ENCODE measurements at places on chromosomes 2 and 18. TPM values are rescaled to one million over a fixed set of nuclear protein-coding genes. Genes with fewer than 3 reads are reported as not detected.

GRCh38 chr18:8562919-8563318, 46.3 kb upstream of the RAB12 start:
- peaks cover 25% of the 10 kb centered on the region for H3K27me3 ChIP-seq
- no peak overlapping the region for H3K4me3 ChIP-seq
- no peaks in the 10 kb centered on the region for H3K36me3 ChIP-seq
- H3K27ac ChIP-seq: no peak overlapping the region
- no peaks in the 10 kb centered on the region for H3K4me1 ChIP-seq

DNA sequence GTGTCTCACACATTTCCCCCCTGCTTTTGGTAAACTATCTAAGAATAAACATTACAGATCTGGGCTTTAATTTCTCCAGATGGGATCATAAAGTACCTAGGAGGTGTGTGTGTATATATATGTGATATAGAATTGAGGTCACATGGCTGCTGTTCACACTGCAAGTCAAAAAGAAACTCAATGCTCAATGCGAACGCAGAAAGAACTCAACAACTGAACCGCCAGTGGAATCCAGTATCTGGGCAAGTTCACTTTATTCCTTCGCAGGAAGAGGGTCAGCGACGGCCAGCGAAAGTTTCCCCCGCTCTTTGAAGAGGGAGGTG, 17.7 kb downstream of the POU3F3 start:
- peaks cover 63% of the 10 kb centered on the region for H3K27me3 ChIP-seq
- H3K4me3 ChIP-seq: no peak overlapping the region
- no peaks in the 10 kb centered on the region for H3K36me3 ChIP-seq
- DNase-seq: no peak
- H3K4me1 ChIP-seq: no peaks in the 10 kb centered on the region
- no peak overlapping the region for H3K27ac ChIP-seq

DNA sequence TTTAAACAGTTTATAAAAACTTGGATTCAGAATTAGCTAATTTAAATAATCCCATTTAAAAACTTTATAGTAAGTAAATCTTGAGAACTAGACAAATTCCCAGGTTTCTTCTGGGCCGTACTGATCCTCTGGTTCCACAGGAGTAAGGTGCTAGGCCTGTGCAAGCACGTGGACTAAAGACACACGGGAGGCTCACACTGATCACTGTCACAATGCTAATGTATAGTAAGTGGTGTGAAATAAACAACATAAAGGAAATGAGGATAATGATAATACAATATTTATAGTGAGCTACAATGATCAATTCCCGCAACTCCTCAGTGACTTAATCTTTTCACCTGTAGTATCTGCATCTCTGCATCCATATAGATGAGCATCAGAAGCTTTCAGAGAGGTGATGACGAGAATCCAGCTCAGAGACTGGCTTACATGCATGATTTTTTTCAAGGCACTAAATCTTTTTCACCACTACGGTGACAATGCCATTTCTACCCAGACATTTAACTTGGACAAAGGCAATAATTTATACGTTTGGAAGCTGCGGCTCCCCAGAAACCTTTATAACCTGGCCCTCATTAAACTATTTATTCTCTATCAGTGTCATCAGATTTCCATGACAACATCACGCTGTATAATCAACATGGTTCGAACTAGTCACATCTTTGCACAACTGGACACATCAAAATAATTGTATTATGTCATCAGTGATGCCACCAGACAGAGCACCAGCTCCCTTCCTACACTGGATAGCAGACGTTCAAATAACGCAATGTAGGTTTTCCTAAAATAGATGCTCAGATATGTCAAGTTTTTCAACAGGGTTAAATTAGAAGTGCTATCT, 196.2 kb downstream of the ZNF385B start:
- H3K36me3 ChIP-seq: no peaks in the 10 kb centered on the region
- no peak overlapping the region for H3K27ac ChIP-seq
- no peaks in the 10 kb centered on the region for H3K4me1 ChIP-seq
- H3K4me3 ChIP-seq: no peak overlapping the region

DNA sequence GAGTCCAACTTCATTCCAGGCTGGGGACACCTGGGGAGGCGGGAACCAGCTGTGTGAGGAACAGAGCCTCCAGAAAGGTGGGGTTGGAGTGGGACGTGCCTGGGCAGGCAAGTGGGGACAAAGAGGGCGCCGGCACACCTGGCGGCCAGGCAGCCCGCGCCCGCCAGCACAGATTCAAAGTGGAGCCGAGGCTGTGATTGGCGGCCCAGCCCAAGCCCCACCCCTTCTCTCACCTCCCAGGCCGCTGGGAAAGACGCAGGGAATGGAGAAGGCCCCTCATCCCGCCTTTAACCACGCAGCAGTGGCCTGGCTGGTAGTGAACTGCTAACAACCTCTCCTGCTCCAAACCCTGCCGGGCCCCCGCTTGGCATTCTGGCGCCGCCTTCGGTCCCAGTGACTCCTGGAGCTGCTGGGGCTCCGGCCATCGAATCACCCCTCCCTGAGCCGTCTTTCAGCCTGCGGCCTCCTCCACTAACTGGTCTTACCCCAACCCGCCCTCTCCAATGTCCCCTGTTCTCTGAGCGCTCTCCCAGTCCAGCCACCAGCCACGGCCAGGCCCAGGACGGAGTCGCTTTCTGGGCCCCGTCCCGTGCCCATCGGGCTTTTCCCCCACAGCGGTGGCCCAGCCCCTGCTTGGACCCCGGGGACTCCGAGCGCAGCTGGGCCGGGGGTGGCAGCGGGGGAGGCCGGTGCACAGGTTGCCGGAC, 27.9 kb upstream of the PTMA start:
- H3K36me3 ChIP-seq: no peaks in the 10 kb centered on the region
- DNase-seq: no peak
- H3K4me1 ChIP-seq: no peaks in the 10 kb centered on the region
- H3K27ac ChIP-seq: no peak overlapping the region
- no peak overlapping the region for H3K4me3 ChIP-seq

- no peaks in the 10 kb centered on the region for H3K4me1 ChIP-seq
- no peak overlapping the region for H3K4me3 ChIP-seq
- no peak overlapping the region for H3K27ac ChIP-seq
- H3K27me3 ChIP-seq: no peaks in the 10 kb centered on the region
Measured at GRCh38 chr18:3541549-3542386, 91.8 kb downstream of the TGIF1 start.

GRCh38 chr2:206531996-206532543, 88.7 kb downstream of the ADAM23 start:
- H3K4me3 ChIP-seq: no peak overlapping the region
- no peaks in the 10 kb centered on the region for H3K27me3 ChIP-seq
- H3K36me3 ChIP-seq: no peaks in the 10 kb centered on the region
- no peak overlapping the region for H3K27ac ChIP-seq
- no peaks in the 10 kb centered on the region for H3K4me1 ChIP-seq
- DNase-seq: no peak

DNA sequence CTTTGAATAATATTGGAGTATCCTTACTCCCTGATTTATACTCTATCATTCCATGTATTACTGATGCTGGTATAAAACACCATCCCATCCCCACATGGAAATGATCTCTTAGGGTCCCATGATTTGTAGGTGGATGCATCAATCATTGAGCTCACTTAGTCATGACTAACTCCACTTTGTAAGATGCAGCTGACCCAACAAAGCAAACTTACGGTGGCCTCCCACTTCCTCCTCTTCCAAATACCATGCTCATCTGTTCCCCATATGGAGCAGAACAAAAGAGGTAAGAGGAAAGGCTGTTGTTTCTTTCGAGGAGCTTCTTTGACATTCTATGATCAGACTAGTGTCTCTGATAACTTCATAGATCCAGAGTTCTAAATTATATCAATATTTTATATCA, 640.2 kb upstream of the SLC39A10 start:
- H3K4me1 ChIP-seq: no peaks in the 10 kb centered on the region
- no peak overlapping the region for H3K27ac ChIP-seq
- H3K36me3 ChIP-seq: no peaks in the 10 kb centered on the region

DNA sequence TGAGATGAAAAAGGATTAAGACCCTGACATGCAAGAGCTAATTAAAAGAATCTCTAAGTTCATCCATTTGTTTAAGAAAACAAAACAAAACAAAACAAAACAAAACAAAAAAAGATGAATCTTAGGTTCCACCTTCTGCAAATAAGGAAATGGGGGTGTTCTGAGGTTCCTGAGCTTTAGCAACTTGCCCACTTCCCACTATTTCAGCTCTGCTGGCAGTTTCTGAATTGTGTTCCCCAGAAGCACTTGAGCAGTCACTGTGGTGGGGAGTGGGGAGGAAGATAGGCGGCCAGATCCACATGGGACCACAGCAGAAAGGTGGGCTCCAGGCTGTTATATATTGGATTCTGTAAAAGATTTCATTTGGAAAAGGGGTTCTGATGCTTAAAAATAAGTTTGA, 20.3 kb downstream of the INO80C start:
- H3K4me1 ChIP-seq: no peaks in the 10 kb centered on the region
- DNase-seq: no peak
- no peaks in the 10 kb centered on the region for H3K27me3 ChIP-seq
- no peak overlapping the region for H3K4me3 ChIP-seq
- no peak overlapping the region for H3K27ac ChIP-seq

GRCh38 chr2:217887841-217888701, 114.7 kb downstream of the TNS1 start:
- H3K36me3 ChIP-seq: peaks cover 47% of the 10 kb centered on the region
- no peak overlapping the region for H3K4me3 ChIP-seq
- H3K27me3 ChIP-seq: no peaks in the 10 kb centered on the region
- no peaks in the 10 kb centered on the region for H3K4me1 ChIP-seq
- DNase-seq: peak; percentile 60
- H3K27ac ChIP-seq: no peak overlapping the region

DNA sequence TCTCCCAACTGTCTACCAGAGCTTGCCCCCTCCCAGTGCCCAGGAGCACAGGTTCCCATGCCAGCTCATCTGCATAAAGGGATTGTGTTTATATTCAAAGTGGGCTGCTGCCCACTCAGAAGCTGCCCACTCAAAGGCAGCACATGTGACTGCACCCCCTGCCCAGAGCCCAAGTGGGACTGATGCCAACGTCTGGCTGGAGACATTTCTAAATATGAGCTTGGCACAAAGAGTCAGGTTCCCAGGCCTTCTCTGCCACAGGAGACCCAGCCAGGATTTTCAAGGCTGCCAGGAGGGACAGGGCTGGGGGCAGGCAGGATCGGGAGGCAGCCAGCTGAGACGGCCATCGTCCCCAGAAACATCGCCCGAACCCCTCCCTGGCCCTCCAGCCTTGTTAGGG, 67.1 kb downstream of the ZBTB7C start:
- peaks cover 6% of the 10 kb centered on the region for H3K4me1 ChIP-seq
- H3K4me3 ChIP-seq: no peak overlapping the region
- DNase-seq: no peak
- no peaks in the 10 kb centered on the region for H3K36me3 ChIP-seq
- no peaks in the 10 kb centered on the region for H3K27me3 ChIP-seq

GRCh38 chr2:111094691-111095090, 26.0 kb upstream of the BCL2L11 start:
- DNase-seq: no peak
- peaks cover 13% of the 10 kb centered on the region for H3K27me3 ChIP-seq
- H3K4me1 ChIP-seq: no peaks in the 10 kb centered on the region
- H3K4me3 ChIP-seq: no peak overlapping the region

GRCh38 chr18:76592096-76592495, 97.1 kb upstream of the ZNF516 start:
- H3K36me3 ChIP-seq: no peaks in the 10 kb centered on the region
- DNase-seq: no peak
- H3K4me3 ChIP-seq: no peak overlapping the region
- H3K27ac ChIP-seq: no peak overlapping the region
- no peaks in the 10 kb centered on the region for H3K4me1 ChIP-seq
- no peaks in the 10 kb centered on the region for H3K27me3 ChIP-seq

GRCh38 chr18:76425146-76426131, 69.6 kb downstream of the ZNF516 start:
- H3K27me3 ChIP-seq: no peaks in the 10 kb centered on the region
- no peak overlapping the region for H3K4me3 ChIP-seq
- DNase-seq: no peak
- no peaks in the 10 kb centered on the region for H3K4me1 ChIP-seq
- H3K27ac ChIP-seq: no peak overlapping the region

DNA sequence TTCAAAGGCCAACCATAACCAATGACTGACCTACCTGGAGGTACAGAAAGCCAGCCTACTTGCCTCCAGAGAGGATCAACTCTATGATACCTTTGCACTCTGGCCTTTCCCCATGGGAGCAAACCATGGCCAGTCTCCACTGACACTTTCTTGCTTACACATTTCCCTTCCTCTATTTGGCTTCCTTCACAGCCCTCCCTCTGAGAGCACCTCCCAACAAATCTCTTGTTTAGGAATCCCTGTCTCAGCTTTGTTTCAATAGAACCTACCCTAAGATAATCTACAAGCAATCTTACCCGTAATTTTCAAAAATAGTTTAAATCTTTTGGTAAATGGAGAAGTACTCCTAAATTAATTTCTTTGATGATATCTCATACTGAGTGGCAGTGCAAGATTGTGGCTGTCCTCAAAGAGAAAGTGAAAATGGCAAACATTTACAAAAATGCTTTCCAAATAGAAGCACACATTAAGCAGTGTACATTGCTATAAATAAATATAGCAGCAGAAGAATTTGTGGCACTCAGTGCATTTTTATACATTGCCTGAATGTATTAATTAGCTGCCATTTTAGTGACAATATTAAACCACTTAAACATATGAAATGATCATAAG, 140.6 kb downstream of the CCDC148 start:
- no peaks in the 10 kb centered on the region for H3K27me3 ChIP-seq
- no peaks in the 10 kb centered on the region for H3K4me1 ChIP-seq
- H3K27ac ChIP-seq: no peak overlapping the region

DNA sequence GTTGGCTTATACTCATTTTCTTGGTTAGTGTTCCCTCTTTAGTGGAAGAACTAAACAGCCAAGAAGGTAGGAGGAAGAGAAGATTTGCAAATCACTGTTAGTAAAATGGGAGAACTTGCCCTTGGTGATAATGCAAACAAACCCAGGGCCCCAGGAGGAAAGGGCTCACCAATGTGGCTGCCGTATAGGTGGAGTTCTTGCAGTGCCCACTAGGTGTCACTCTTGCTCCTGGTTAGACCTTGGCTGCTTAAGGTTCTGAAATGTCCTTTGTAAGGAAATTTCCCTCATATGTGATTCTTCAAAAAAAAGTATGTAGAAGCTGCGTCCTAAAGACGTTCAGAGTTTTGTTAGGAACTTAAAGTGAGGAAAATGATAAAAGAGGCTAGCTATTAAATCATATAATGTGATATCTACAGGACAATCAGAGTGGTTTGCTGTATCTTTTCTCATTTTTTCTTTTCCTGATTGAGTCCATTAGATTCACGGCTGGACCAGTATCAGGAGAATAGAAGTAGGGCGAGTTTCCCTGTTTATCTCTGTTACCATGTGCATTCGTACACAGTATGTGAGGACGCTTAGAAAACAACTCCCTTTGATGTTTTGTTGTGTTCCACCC, 48.6 kb downstream of the RPIA start:
- peaks cover 6% of the 10 kb centered on the region for H3K4me1 ChIP-seq
- no peak overlapping the region for H3K4me3 ChIP-seq
- H3K27ac ChIP-seq: no peak overlapping the region
- peaks cover 16% of the 10 kb centered on the region for H3K36me3 ChIP-seq
- DNase-seq: peak; percentile 74

GRCh38 chr2:193943406-193943960, 1713.5 kb upstream of the SLC39A10 start:
- H3K36me3 ChIP-seq: no peaks in the 10 kb centered on the region
- DNase-seq: no peak
- H3K4me3 ChIP-seq: no peak overlapping the region
- H3K27me3 ChIP-seq: no peaks in the 10 kb centered on the region
- no peak overlapping the region for H3K27ac ChIP-seq

- no peak overlapping the region for H3K4me3 ChIP-seq
- no peaks in the 10 kb centered on the region for H3K27me3 ChIP-seq
- no peak overlapping the region for H3K27ac ChIP-seq
- H3K4me1 ChIP-seq: no peaks in the 10 kb centered on the region
- H3K36me3 ChIP-seq: no peaks in the 10 kb centered on the region
Measured at GRCh38 chr2:178307650-178308049, 113.3 kb downstream of the OSBPL6 start.

The LIMS3 gene
- 2.7 TPM for total RNA-seq

The SLC16A14 gene
- total RNA-seq: 3.0 TPM

The REG1B gene
- total RNA-seq: not detected

The PER2 gene
- total RNA-seq: 7.5 TPM

The ZSWIM2 gene
- total RNA-seq: not detected

The TRABD2A gene
- total RNA-seq: 0.46 TPM

All from A673 (cell line).